Glomerular endothelial cell (primary cell): ENCODE measurements at places on chromosomes 5 and 9.

DNA sequence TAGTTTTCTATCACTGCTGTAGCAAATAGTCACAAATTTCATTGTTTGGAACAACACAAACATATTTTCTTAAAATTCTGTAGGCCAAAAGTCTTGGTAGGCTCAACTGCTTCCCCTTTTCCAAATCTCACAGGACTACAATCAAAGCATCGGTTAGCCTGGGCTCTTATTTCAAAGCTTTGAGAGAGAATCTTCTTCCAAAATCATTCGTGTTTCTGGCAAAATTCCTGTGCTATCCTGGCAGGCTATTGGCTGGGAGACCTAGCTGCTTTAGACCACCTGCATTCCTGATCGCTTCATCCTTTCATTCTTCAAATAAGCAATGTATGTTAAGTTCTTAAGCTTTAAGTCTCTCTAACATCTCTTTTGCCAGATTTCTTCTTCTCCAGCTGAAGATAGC, 629.8 kb upstream of the CDH18 start:
- DNase-seq, result no peak

DNA sequence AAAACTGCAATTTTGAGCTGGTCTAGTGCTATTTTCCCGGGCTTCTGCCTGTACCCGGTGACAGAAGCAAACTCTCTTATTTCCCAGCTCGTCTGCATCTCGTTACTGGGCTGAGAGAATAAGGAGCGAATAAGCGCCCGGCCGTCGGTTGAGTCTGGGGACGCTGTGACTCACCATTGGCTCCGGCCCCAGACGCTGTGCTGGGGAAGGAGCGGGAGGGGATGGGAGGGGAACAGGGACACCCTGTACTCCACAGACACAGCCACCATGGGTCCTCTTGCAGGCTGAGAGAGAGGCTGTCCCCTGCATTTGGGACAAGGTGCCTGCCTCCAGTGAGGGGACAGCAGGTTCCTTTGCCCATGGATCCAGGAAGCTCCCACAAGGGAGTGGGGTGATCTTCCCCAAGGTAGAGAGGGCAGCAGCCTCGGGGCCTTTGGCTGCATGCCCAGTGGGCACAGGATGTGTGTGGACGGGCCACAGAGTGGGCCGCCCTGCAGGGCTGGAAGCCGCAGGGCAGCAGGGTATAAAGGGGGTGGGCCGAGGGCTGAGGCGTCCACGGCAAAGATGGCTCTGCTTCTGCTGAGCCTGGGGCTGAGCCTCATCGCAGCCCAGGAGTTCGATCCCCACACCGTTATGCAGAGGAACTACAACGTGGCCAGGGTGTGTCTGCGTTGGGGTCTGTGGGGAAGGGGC, at the start of gene LCN9:
LCN9 (plus strand) TSS at position 552 of the 693 bp plus-strand sequence; CDS start at position 565, 13 bp downstream.
- no peak for DNase-seq

- no peak for DNase-seq
These were observed 11.3 kb upstream of the GLIPR2 start for GRCh38 chr9:36125062-36125855.

DNA sequence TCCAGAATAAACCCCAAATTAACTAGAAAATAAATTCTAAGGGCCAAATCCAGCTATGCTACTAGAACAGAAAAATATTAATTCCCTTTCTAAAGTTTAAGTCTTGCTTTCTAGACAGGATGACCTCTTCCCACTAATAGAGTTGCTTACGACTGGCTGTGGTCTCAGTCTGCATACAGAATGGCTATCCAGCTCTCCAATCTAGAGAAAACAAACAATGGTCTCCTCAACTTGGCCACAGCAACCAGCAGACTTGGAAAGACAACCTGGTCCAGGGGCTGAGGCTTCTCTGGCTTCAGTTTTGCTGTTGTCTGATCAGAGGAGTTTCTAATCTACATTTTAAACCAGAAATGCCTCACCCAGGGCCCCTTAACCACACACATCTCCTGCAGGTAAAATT, 28.9 kb downstream of the RASEF start:
- DNase-seq, result no peak

GRCh38 chr5:40374853-40375252, 304.9 kb upstream of the PTGER4 start:
- no peak for DNase-seq

GRCh38 chr9:123834889-123835562, 94.9 kb downstream of the DENND1A start:
- DNase-seq, result no peak

DNA sequence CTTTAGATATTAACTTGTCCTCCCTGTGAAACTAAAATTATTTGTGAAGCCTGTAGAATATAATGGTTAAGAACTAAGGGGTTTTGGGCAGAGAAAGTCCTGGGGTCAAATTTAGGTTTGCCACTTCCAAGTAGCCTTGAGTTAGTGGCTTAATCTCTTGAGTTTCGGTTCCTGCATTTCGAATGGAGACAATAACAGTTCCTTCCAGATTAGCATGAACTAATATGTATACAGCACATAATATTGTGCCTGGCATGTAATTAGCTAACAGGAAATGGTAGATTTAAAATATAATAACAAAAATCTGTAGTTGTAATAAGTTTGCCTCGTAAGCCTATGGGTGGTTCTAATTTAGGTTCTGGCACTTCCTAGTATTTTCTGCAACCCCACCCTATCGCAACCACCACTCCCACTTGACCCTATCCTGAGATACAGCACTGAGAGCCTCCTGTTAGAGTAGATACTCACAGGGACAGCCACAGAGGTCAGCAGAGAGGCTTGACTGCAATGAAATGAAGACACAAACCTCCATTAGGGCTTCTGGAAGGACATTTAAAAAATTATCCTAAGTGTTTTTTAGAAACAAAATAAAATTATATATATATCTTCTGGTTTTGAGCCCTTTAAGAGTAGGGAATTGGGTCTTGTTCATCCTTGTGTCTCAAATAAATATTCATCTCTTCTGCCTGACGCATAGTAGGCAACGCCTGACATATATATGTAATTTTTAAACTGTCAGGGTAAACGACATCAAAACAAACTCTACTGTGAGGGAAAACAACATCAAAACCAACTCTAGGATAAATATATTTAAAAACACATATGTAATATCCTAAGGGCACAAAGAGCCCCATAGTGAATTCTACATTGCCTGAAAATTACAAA, 8.5 kb downstream of the SPINK9 start:
- no peak for DNase-seq

DNA sequence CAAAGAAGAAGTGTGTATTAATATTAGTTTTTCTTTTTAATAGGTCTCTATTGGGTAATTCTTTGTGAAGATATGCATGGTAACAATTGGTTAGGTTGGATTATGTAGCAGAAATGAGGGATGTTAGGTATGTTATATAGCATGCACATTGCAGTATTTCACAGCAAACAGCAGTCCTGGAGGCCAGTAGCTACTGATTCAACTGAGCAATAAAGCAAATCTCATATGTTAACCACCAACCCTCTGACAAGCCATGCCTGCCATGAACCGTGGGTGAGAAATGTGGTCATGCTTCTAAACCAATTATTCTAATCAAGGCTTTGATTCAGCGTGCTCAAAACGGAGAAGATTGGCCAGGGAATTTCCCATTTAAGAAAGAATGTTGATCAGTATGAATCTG, 313.0 kb upstream of the CDH6 start:
- no peak for DNase-seq

DNA sequence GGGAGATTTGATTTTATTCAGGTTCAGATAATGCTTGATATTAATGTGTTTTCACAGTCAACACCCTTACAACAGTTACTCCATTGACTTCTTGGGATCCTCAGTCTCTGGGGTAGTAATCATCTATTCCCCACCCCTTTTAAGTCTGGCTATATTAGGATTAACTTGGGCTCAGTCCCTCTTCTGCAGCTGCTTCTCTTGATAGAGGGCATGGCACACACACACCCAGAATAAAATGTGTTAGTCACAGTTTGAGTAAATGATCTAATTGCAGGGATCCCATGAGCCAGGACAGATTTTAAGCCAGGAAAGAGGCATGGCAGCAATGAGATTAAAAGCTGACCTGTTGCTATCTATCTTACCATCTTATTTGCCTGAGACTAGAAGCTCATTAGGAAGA, 53.7 kb upstream of the VLDLR start:
- DNase-seq, result no peak

DNA sequence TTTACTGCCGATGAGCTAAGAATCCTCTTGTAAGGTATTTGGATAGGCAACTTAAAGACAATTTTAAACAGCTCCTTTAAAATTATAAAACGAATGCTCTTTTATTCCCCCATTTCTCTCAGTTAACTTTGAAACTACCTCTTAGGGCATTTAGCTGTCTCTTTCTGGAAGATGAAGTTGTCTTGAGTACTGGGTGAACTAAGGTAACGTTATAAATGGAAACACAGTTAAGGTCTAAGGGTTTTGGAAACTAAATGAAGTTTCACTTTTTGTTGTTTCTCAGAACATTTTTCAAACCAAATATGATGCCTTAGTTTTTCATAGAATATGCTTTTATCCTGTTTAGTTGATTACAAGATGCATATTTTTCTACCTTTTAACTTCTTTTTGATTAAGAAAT, 6.8 kb downstream of the UBE2R2 start:
- DNase-seq, result no peak

- DNase-seq, result no peak
These were observed 5.9 kb downstream of the SLC4A9 start for GRCh38 chr5:140365941-140366340.

GRCh38 chr5:67268231-67269021, 71.8 kb upstream of the CD180 start:
- DNase-seq, result no peak

DNA sequence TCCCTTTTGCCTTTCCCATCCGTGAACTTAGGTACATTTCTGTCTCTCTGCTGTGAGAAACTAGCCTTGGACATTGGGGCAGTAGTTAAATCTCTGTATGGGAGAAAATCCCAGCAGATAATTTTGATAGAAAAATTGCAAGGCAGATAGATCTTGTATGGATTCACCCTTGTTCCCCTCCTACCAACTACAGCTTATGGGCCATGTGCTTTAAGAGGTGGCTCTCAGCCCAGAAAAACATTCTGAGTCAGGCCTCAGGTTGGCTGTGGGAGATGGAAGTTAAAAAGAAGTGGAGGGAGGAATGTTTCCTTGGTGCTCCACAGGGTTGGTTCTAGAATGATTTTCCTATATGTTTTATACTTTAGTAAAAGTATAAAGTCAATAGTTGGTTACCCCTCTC, 1.4 kb upstream of the KDM3B start:
- no peak for DNase-seq
